NCI-H510A (cell line): ENCODE measurements at places on chromosomes 7 and 10.

DNA sequence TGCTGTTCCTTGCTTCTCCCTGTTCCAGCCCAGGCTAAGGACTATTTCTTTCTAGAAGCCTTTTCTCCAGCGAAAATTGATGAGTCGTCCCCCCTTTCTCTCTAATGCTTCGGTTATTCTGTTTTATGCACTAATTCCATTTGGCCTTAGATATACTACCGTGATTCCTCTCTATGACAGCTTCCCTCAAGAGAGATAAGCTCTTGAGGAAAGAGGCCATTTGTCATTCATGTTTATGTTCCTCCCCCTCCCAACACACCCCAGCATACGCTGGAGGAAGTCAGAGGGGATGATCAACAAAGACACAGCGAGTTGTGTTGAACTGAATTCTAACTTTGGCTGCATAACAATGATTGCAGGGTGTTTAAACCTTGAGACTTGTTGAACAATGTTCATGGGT is 198.8 kb downstream of the BMPER start:
- DNase-seq = no peak

GRCh38 chr7:98568891-98569290 is 48.2 kb upstream of the NPTX2 start:
- no peak for DNase-seq

DNA sequence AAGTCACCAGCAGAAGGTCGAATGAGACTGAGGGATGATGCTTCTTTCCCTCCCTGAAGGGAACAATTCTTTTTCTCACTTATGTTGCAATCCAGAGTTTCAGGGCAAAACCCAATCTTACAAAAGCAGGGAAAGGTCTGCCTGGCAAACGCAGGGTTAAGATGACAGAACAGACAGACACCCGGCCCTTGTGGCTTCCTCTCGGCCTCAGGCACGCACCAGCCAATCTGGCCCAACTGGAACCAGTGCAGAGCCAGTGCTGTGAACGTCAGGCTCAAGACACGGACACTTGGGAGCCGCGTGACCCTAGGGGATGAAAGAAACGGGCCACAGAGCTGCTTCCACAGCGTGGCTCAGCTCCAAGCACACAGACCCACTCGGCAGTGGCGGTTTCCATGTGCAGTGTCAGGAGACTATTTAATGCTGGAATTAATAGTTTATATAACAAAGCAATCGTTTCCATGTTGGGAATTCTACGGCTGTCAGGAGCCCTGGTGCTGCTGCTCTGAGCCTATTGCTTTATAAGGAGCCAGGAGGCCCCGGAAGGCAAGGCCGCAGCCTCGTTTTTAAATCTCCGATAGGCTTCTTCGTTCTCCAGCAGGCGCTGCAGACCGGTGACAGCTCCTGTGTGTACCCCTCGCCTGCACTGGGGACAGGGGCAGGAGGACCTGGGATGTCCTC is 198.4 kb downstream of the DIP2C start:
- DNase-seq = no peak

- no peak for DNase-seq
Measured at GRCh38 chr7:73342645-73343044, 14.7 kb downstream of the FKBP6 start.

DNA sequence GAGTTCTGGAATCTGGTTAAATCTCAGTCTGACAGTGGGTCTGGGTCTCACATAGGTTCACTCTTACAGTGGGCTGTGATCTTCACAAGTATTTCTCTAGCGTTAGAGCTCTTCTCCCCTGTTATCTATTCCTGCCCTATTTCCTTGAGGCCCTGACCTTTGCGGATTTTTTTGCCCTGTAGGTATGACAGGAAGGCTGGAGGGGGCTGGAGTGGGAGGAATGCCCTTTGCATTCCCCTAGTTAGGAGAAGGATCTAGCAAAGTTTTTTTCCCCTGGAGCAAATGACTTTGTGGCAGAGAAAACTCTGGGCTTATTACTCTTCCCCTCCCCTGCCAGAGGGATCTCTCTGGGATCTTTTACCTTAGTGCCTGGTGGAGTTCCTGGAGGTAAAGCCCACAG is 49.2 kb downstream of the GALNT11 start:
- DNase-seq = no peak

DNA sequence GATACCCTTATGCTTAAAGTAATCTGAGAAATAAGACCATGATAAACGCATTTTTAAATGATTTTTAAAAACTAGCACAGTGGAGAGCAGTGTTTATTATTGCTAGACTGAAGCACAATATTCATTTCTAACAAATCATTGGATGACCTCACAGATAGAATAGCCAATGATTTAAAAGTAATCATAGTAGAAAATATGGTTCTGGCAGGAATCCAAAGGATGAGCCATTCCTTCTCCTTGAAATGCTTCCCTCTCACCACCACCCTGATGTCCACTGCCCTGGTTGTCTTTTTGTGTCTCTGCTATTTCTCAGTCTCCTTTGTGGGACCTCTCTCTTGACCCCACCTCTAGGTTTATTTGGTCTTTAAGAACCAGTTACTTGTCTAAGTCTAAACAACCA is 64.9 kb downstream of the PRKG1 start:
- DNase-seq = no peak

DNA sequence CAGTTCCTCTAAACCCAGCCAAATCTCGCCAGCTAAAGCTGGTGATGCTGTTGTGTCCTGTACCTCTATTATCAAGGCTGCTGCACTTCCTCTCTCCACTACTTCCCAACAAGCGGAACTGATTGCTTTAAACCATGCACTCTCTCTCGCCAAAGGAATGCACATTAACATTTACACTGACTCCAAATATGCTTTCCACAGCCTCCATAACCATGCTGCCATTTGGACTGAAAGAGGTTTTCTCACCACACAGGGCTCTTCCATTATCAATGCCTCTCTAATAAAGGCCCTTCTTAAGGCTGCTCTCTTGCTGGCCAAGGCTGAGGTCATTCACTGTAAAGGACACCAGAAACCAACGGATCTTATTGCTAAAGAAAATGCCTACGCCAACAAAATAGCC is 11.4 kb upstream of the LRRC61 start:
- DNase-seq = no peak

DNA sequence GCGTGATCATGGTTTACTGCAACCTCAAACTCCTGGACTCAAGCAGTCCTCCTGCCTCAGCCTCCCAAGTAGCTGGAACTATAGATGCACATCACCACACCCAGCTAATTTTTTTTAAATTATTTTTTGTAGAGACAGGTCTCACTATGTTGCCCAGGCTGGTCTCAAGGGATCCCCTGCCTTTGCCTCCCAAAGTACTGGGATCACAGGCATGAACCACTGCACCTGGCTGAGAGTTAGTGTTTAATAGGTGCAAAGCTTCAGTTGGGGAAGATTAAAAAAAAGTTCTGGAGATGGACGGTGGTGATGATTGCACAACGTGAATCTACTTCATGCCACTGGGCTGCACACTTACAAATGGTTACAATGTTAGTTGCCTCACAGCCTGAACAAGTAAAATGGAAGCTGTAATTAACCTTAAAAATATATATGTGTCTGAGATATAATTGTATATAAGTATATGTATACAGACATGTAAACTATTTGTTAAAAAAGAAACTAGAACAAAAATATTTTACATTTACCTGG is 106.4 kb upstream of the ZNF438 start:
- DNase-seq = no peak

DNA sequence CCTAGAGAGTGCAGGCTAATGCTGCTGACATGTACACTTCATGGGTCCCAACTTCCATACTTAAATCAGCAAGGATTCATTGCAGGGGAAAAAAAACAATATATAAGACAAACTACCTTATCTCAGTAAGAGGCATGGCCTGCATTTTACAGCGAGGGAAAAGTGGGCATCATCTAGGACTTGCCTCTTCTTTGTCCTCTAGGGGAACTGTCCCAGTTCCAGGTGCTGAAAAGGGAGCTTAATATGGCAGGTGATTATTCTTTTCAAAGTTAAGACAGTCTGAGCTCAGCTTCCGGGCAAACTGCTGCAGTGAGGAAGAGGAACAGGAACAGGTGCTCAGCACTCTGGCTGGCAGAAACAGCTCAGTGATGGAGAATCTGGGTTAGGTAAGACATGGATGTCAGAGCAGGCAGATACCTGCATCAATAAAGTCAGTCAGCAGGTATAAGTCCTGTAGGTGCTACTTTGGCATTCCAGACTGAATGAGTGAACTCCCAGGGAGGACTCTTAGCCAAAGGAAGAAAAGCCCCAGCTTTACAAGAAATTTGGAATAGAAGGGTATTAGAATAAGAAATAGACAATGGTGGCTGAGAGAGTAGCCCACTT is 147.2 kb downstream of the TMEM178B start:
- DNase-seq = no peak

- DNase-seq = no peak
Measured at GRCh38 chr10:48526011-48526821, 78.7 kb downstream of the ARHGAP22 start.

- no peak for DNase-seq
Measured at GRCh38 chr10:119227825-119228224, 20.5 kb downstream of the GRK5 start.

DNA sequence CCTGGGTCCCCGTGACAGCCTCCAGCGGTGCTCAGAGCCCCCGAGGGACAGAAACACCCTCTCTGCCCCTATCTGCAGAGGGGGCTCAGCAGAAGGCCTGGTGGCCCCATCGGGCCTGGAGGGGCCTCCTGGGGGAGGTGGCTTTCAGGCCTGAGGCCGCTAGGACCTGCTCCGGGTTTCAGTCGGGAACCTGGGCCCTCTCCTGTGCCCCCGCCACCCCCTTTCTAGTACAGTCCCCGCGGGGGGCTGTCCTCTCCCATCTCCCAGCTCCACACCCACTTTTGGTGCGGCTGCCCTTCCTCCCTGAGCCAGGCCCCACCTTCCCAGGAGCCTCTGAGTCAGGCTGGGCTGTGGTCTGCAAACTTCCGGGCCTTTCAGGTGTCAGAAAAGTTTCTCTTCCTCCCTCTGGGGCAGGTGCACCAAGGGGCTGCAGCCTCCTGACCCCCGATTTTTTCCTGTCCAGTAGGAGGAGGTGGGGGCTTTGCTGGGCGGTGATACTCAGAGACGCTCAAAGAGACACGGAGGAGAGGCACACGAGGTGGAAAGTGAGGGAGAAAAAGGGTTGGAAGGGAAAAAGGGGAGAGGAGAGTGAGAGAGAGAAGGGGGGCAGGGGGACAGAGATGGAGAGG is 692 bp downstream of the CARD11 start:
- DNase-seq = no peak

- DNase-seq = no peak
Measured at GRCh38 chr7:15525652-15526263, 36.1 kb downstream of the AGMO start.

GRCh38 chr10:59585046-59585700 is 124.5 kb downstream of the SLC16A9 start:
- no peak for DNase-seq

DNA sequence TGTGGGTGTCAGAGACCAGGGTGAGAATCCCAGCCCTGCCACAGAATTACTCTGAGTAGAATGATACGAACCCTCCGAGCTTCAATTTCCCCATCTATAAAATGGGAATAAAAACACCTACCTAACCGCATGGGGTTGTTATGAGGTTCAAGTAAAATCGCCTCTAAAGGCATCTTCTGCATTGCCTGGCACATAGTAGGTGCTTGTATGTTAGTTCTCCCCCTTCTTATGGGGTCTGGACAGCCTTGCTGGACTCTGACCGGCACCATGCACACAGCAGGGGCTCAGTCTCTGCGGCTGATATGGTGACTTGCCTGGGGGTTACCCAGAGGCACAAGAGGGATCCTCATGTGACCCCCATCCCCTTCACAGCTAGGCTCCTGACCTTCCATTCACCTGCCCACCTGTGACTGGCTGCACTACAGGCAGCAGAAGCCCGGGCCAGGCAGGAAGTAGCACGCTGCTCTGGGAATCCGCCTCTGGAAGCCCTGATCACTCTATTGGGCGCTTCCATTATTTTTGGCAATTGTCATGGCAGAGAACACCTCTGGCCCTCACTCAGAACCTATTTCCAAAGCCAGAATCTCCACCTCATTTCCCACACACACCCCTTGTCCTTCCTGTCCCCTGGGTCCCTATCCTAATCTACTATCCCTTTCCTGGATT is 6.0 kb downstream of the SH3PXD2A start:
- no peak for DNase-seq

- DNase-seq = no peak
Measured at GRCh38 chr7:137935884-137936508, 65.9 kb downstream of the CREB3L2 start.

GRCh38 chr10:70302292-70302691 is 18.5 kb upstream of the NPFFR1 start:
- DNase-seq = no peak

GRCh38 chr7:57423768-57424167 is 26.2 kb upstream of the ZNF716 start:
- DNase-seq = no peak

- no peak for DNase-seq
Measured at GRCh38 chr7:138876326-138876725, 78.3 kb upstream of the ATP6V0A4 start.
